Fibroblast of the aortic adventitia (primary cell): ENCODE measurements at places on chromosomes 13 and 19.

GRCh38 chr19:50796128-50796633 lies 6.0 kb downstream of the ACP4 start:
- DNase-seq, result no peak

DNA sequence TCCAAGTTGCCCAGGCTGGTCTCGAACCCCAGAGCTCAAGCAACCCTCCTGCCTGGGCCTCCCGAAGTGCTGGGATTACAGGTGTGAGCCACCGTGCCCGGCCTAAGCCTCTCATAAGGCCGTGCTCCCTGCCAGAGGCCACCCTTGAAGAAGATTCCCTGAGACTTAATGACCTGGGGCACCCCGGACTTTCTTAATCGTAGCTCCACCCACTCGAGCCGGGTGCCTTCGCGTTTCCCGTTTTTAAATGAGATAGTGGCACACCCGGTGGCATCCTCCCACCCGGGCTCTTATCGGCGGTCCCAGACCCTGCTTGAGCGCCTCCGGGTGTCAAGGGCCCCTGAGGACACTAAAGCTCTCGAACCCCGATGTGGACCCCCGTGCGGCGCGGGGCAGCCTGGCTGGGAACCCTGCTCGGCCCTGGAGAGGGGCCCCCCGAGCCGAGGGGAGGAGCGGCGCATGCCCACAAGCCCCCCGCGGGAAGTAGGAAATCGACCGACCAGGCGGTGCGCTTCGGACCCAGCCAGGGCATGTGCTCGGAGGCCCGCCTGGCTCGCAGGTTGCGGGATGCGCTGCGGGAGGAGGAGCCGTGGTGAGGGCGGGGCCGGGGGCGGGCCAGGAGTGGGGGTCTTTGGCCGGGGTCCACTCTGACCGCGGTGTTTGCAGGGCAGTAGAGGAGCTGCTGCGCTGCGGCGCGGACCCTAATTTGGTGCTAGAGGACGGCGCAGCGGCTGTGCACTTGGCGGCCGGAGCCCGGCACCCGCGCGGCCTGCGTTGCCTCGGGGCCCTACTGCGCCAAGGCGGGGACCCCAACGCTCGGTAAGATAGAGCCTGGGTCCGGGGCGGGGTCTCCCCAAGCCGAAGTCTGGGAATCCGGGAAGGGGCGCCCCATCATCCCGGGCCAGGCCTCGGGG lies at the start of gene ANKLE1:
TSS of gene ANKLE1 (plus strand) at position 511 of the 914 bp plus-strand sequence. CDS start at position 531, 20 bp downstream.
- DNase-seq, result no peak

DNA sequence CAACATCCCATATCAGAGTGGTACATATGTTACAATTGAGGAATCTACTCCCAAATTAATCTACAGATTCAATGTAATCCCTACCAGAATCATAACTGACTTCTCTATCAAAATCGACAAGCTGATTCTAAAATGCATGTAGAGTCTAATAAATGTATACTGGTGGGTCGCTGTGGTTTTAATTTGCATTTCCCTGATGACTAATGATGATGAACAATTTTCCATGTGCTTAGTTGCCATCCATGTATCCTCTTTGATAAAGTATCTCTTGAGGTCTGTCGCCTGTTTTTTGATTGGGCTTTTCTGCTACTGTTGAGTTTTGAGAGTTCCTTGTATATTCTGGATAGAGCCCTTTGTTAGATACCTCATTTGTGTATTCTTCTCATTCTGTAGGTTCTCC lies 43.8 kb downstream of the KLF12 start:
- DNase-seq, result no peak

DNA sequence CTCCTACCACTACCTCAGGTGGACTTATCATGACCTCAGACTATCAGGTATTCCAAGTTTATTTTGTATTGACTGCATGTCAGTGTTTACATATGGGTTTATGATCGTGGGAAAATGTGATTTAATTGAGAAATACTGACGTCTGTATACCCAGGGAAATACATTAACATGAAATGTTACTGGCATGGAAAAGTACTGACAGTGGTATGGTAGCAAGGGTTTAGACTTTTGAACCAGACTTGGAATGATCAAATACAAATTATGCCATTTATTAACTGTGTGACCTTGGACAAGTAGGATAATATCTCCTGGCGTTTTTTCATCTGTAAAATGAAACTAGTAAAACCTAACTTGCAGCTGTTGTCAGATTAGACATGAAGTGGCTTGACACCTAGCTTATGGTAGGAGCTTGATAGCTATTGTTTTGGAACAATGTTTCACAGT lies 147.7 kb downstream of the CDK8 start:
- DNase-seq, result no peak

DNA sequence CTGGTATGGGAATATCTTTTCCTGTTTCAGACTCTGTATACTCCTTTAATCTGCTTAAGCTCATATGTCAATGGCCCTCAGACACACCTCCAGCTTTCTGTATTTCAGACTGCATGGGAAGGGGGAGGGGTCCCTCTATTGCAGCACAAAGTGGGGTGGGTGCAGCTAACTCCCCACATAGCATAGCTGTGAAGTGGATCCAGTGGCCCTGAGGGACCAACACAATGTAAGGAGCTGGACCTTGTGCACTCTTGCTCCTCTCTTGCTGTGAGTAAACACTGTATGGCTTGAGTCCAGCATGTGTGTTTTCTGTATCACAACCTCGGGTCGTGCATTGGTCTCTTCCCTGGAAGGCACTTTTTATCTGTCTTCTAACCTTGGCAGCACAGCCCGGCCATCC lies 669.9 kb downstream of the PCDH9 start:
- DNase-seq, result no peak

DNA sequence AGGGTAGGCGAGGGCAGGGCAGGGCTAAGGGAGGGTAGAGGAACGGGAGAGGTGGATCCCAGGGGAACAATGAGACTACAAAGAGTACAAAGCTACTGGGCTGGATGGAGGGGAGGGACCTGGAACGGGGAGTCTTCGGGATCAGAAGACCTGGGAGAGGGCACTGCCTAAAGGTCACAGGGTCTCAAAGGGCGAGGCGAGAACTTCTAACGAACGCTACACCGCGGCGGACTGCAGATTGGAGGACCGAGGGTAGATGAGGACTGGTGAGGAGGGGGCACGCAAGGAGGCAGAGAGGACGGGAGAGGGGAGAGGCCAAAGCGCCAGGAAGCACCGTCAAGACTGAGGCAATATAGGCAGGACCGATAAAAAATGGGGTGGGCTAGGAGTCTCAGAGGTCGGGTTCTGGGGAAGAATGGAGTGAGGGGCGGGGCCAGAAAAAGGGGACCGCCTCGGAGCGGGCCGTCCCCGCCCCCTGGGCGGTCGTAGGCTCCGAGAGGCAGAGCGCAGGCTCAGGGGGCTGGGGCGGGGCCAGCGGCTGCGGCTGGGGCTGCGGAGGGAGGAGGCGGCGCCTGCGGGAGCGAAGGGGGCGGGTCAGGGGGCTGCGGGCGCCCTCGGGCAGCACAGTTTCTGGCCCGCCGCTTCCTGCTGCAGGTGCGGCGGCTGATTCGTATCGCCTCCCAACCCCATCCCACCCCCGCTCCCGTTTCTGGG lies 1.3 kb upstream of the KCNC3 start:
- DNase-seq, result no peak

- DNase-seq, result no peak
Measured at GRCh38 chr13:42612021-42612765, 38.2 kb downstream of the TNFSF11 start.

DNA sequence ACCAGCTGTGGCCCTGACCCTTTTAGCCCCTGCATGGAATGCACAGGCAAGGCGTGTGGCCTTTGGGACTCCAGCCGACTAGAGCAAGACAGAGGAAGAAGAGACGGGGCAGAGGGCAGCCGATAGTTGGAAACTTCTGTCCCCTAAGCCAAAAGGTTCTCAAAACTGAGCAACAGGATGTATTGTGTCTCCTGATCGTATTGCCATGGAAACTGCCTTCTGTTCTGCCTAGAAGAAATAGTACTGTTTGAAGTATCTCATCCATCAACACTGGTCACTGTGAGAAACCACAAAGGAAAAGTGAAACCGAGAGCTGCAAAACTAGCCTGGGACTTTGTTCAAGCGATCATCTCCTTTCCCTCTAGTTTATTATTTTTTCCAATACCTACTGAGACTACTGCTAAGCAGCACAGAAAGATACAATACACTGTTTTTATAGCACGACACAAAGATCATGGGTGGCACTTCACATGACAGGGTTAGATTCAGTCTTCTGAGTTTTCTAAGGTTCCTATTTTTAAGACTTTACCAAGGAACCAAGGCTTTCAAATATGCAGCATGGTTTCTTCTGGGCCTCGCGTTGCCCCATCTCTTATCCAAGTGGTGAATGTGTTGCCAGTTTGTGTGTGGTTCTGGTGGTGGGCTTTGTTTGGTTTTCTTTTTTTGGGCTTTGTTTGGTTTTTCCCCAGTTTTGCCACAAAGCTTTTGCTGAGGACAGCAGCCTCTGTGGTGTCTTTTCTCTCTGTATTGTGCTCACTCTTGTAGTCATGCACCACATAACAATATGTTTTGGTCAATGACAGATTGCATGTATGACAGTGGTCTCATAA lies 49.3 kb upstream of the GPR183 start:
- peak; percentile 72 for DNase-seq

- no peak for DNase-seq
Measured at GRCh38 chr13:75407998-75408397, 74.0 kb downstream of the TBC1D4 start.

- DNase-seq, result no peak
Measured at GRCh38 chr13:106246242-106246641, 289.2 kb downstream of the EFNB2 start.

DNA sequence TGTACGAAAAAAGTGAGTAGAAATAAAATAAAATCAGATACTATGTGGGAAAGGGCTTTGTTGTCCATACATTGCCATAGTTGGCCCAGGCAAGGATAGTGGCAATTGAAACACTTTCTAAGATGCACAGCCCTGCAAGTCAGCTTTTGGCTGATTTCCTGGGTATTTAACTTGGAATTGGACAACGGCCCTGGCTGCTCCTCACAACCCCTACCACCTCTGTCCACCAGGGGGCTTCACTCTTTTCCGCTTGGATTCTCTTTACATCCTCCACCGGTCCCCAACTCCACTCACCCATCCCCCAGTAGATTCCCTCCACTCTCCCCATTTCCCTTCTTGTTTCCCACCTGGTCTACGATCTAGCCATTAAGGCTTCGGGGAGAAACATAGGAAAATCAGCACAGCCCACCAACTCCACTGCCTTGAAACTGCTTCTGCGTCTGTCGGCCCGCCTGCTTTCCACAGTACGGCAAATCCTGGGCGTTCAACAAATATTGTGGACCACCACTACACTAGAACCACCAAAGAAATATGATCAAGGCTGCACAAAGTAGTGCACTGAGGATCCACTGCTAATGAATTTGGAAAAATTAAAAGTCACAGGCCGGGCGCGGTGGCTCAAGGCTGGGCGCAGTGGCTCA lies 48.6 kb upstream of the GTF3A start:
- peak; percentile 82 for DNase-seq

- no peak for DNase-seq
Measured at GRCh38 chr19:46762245-46762890, 16.1 kb upstream of the STRN4 start.

- DNase-seq, result no peak
Measured at GRCh38 chr13:51178456-51179074, 43.6 kb upstream of the FAM124A start.

- DNase-seq, result no peak
Measured at GRCh38 chr19:52196256-52196967, 6.6 kb downstream of the PPP2R1A start.
